ENCODE measurements at places on chromosomes 12 and 14.
A peak's percentile ranks its signal among the peaks of the same experiment; 100 is the strongest.

- DNase-seq, result no peak
These were observed 8.3 kb downstream of the NDRG2 start for GRCh38 chr14:21016413-21017190.

GRCh38 chr12:56987011-56987410 lies 19.3 kb downstream of the ZBTB39 start:
- DNase-seq, result no peak

DNA sequence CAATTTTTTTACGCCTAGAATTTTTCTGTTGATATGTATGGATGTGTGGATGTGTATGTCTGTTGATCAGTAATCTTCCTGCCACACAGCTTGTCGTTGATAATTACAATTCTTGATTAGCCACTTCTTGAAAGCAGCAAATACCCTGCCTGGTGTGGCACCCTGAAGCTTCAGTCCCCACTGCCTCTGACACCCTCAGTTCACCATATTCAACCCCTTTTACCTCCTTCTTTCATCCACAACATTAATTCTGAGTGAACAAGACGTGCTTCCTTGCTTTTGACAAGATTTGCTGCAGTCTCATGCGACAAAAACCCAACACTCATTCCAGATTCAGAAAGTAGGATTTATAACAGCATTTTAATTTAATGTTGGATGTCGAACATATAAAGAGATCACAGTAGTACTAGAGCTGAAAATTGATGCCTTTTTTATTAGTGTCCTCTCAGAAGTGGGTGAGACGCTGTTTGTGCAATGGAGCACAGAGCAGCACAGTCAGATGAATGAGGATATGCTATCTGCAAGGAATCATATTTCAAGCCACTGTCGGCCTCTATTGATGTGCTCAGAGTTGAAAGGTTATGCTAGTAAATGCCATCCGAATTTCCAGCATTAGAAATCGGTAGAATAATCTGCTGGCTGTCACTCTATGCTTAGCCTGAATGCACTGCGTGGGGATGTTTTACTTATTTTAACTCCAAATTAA lies 383.7 kb downstream of the EGLN3 start:
- no peak for DNase-seq

DNA sequence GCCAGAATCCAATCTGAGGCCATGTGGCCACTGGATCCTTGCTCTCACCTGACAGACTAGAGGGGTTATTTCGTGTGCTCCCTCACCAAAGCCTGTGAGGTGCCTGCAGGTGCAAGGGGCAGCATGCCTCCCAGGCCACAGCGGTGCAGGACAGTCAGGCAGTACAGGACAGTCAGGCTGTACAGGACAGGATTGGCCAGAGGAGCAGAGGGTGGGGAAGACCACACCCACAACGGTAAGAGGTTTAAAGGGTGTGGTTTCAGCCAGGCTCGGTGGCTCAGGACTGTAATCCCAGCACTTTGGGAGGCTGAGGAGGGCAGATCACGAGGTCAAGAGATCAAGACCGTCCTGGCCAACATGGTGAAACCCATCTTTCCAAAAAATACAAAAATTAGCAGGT lies 3.1 kb upstream of the BRF1 start:
- no peak for DNase-seq

- no peak for DNase-seq
These were observed 96.6 kb downstream of the APAF1 start for GRCh38 chr12:98741556-98742265.

GRCh38 chr12:95258151-95258550 lies 40.5 kb downstream of the VEZT start:
- no peak for DNase-seq

GRCh38 chr12:96350982-96351381 lies 49.3 kb downstream of the CDK17 start:
- no peak for DNase-seq

- peak; percentile 31 for DNase-seq
These were observed 1.1 kb upstream of the ACTR6 start for GRCh38 chr12:100199347-100200149.

GRCh38 chr14:105087308-105087962 lies 22.2 kb upstream of the GPR132 start:
- peak; percentile 74 for DNase-seq

- DNase-seq, result no peak
These were observed 38.5 kb downstream of the GLRX5 start for GRCh38 chr14:95573313-95573712.

DNA sequence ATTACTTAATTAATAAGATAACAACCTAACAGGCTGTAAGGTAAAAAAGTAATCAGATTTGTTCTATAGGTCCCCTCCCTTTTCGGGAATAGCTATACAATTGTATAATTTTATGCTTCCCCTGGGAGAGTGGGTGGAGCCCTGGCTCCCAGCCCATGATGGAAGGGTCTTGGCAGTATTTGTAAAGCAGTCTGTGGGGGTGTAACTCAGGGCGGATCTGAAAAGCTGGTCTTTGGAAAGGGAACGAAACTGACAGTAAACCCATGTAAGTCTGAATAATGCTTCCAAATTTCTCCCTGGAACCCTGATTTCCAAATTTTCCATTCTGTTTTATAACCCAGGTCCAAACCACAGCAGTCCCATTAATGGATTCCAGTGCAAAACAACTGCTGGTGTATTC lies 110.4 kb downstream of the DAD1 start:
- DNase-seq, result no peak

GRCh38 chr14:105925615-105926372 lies 399.4 kb downstream of the TMEM121 start:
- DNase-seq, result no peak

DNA sequence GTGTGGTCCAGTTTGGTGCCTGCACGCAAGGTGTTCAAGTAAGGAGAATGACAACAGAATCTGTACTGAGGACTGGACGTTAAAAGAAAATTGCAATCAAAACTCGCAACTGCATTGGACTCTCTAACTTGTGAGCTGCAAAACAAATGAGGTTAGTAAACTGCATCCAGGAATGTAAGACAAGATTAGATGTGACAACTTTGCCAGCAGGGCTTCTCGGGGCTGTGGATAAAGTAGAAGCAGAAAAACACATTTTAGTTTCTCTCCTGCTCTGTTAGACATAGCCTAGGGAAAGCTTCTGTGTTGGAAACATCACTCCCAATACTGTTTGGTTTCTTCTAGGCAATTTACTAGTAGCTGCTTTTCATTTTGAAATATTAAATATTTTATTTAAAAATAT lies 338.2 kb upstream of the NAV3 start:
- no peak for DNase-seq

- no peak for DNase-seq
These were observed 118.4 kb upstream of the FZD10 start for GRCh38 chr12:130043685-130044406.

GRCh38 chr14:76780875-76781647 lies 19.8 kb downstream of the VASH1 start:
- DNase-seq, result no peak

DNA sequence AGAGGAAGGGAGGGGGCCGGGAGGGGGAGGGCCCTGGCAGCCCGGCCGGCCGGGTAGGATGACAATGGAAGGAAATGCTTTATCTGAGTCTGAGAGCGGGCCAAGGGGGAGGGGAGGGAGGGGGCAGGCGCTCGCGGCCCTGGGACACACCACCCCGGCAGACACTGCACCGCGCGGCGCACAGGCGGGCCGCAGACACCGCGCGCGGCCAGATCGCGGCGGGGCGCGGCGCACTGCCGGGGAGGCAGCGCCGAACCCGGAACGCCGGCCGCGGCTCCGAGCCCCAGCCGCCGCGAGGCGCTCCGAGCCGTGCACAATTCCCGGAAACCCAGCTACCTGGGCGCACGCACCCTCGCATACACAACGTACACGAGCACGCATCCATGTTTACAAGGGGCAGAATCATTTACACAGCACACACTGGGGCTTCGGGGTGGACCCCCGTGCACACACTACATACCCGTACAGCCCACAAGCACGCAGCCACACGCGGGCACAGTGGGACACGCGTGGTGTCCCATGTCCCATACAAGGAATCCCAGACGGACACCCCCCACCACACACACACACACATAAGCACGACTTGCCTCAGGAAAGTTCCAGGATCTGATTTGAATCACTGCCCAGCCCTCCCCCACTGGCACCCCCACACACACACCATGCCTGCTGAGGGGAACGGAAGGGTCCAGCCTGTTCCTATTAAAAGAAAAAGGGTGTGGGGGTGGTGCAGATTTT lies at the start of gene HDAC7:
Gene HDAC7 (minus strand): TSS at position 8 of the 735 bp plus-strand sequence. CDS start 118 bp downstream, outside the sequence.
- peak; percentile 54 for DNase-seq

- no peak for DNase-seq
These were observed 119.1 kb downstream of the CACNA1C start for GRCh38 chr12:2171672-2172426.

- DNase-seq, result no peak
These were observed 210.1 kb upstream of the DIO3 start for GRCh38 chr14:101351146-101351545.

DNA sequence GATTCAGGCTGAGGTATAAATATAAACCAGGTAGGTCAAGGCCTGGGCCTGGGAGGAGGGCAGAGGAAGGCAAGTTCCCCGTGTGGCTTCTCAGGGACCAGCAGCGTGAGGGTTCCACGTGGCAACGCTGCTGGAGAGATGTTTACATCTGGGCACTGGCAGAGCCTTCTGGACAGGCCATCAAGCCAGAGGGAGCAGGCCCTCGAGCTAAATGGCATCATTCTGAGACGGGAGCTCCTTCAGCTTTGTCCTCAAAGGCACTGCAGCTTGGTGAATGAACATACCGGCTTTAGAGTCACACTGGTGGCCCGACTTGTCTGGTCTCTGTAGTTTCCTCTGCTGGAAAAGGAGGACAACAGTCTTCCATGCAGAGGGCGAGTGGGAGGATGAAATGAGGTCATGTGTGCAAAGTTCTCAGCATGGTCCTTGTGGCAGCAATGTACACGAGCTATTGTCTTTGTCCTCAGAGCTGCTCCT lies 231.3 kb downstream of the ZFP36L1 start:
- DNase-seq, result no peak

GRCh38 chr14:63737582-63738006 lies 9.7 kb upstream of the SGPP1 start:
- no peak for DNase-seq

GRCh38 chr12:49673446-49674317 lies 33.5 kb downstream of the FMNL3 start:
- DNase-seq, result peak; percentile 90

- DNase-seq, result no peak
These were observed 150.4 kb downstream of the CALM1 start for GRCh38 chr14:90547250-90547649.

DNA sequence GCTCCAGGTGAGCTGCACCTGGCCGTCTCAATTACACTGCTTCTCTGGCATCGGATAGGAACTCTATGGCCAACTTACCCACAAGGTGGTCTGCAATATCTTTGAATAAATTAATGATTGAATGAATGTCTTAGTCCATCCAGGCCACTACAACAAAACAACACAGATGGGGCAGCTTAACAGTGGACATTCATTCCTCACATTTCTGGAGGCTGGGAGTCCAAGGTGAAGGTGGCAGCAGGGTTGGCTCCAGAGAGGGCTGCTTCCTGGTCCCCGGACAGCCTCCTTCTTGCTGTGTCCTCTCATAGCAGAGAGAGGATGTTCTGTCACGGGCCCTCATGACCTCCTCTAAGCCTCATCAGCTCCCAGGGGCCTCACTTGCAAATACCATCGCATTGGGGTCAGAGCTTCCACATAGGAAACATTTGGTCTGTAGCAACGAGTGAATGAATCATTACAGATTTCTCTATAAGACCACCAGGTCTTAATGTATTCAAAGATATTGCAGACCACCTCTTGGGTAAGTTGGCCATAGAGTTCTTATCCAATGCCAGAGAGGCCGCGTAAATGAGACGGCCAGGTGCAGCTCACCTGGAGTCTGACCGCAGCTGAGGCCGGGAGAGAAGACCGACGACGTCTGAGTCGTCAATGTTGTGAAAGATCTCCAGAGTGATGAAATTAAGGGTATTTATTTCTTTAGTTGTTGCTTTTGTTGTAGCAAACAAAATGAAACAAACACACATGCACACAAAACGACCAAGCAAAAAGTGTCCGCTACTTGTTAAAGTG lies 182.7 kb upstream of the C14orf180 start:
- no peak for DNase-seq

DNA sequence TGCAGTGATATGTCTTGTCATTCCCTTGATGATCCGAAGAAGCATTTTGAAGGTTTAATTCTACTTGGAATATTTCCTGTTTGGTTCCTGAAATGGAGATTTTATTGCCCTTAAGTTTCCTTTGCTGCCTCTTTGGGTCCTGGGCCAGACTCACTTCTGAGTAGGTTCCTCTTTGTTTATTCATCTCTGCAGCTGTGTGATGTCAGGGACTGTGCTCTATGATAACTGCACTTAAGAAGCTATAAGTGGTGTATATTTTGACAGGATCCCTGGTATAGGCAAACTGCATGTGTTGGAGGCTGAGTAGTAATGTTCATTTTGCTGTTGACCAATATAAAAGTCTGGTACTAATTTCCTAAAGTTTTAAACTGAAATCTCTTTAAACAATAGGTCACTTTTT lies at the start of gene KLRC4:
Gene KLRC4 (minus strand): TSS at position 366 of the 400 bp plus-strand sequence. CDS start 182 bp downstream, at position 184.
- no peak for DNase-seq

All from HFFc6 (cell line).